Tongue (tissue), 3 donors: ENCODE measurements at places on chromosomes 7 and 10.

GRCh38 chr10:32205670-32206069 lies 141.3 kb downstream of the EPC1 start:
- DNase-seq, result no peak

- no peak for DNase-seq
These were observed 80.0 kb upstream of the UNC5B start for GRCh38 chr10:71132321-71132810.

DNA sequence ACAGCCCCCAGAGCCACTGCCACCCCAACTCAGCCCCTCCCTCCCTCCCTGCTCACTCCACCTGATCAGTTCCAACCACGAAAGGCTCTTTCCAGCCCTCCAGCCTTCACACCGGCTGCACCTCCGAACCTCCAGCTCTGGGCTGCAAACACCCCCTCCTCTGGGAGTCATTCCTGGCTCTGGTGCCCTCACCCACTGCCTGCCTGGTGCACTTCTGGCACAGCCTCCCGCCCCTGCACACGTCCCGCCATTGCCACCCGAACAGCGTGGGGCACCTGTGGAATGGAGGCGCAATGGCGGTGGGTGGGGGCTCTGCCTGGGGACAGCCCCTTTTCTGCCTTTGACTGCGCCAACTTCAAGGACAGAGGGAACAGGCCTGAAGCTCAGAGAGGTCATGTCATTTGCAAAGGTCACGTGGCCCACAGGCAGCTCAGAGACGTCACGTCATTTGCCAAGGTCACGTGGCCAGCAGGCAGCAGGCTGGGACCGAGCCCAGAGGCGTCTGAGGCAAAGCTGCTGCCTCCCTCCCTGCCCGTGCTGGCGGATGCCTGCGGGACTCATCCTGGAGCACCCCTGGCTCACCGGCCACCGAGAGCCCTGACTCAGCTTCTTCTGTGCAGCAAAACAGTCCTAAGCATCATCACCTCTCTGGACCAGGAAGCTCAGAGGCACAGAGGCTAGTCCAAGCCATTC lies 76.0 kb upstream of the DNAAF5 start:
- DNase-seq, result no peak

GRCh38 chr10:99394256-99394655 lies 36.2 kb downstream of the GOT1 start:
- peak; percentile 29 for DNase-seq

GRCh38 chr7:12687718-12688171 lies 312 bp downstream of the ARL4A start:
- DNase-seq, result no peak

GRCh38 chr7:155597753-155598140 lies 46.7 kb upstream of the RBM33 start:
- no peak for DNase-seq

DNA sequence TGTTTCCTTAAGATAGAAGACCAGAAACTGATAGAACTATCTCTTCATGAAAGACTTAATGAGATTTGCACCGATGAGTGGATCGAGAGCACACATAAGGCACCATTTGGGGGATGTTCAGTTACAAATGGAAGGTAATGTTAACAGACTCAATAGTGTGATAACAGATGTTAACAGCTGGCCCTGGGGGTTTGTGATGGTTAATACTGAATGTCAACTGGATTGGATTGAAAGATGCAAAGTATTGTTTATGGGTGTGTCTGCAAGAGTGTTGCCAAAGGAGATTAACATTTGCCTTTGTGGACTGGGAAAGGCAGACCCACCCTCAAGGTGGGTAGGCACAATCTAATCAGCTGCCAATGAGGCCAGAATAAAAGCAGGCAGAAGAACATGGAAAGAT lies 130.5 kb upstream of the DGKB start:
- no peak for DNase-seq

GRCh38 chr10:49690698-49691356 lies 11.4 kb downstream of the C10orf53 start:
- no peak for DNase-seq

DNA sequence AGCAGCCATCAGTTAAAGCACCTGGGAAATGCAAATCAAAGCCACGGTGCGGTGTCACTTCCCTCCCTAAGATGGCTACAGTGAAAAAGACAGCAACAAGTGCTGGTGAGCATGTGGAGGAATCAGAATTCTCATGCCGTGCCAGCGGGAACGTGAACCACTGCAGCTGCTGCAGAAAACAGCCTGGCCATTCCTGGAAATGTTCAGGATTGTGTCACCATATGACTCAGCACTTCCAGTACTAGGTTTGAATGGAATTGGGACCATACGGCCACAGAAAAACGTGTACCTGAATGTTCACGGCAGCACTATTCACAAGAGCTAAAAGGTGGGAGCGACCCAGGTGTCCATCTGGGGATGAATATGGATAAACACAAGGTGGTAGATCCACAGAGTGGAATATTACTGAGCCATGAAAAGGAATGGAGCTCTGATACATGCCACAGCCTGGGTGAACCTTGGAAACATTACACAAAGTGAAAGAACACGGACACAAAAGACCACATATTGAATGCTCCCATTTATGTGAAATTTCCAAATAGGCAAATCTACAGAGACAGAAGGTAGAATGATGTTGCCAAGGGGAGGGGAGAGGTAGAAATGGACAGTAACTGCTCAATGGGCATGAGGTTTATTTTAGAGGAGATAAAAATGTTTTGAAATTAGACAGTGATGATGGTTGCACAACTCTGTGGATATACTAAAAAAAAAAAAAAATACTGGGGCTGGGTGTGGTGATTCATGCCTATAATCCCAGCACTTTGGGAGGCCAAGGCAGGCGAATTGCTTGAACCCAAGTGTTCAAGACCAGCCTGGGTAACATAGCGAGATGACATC lies 61.6 kb downstream of the MICALL2 start:
- DNase-seq, result no peak

- DNase-seq, result no peak
These were observed 1.2 kb upstream of the CHPF2 start for GRCh38 chr7:151231080-151231479.

- no peak for DNase-seq
These were observed 3.5 kb downstream of the VIPR2 start for GRCh38 chr7:159141167-159141566.

DNA sequence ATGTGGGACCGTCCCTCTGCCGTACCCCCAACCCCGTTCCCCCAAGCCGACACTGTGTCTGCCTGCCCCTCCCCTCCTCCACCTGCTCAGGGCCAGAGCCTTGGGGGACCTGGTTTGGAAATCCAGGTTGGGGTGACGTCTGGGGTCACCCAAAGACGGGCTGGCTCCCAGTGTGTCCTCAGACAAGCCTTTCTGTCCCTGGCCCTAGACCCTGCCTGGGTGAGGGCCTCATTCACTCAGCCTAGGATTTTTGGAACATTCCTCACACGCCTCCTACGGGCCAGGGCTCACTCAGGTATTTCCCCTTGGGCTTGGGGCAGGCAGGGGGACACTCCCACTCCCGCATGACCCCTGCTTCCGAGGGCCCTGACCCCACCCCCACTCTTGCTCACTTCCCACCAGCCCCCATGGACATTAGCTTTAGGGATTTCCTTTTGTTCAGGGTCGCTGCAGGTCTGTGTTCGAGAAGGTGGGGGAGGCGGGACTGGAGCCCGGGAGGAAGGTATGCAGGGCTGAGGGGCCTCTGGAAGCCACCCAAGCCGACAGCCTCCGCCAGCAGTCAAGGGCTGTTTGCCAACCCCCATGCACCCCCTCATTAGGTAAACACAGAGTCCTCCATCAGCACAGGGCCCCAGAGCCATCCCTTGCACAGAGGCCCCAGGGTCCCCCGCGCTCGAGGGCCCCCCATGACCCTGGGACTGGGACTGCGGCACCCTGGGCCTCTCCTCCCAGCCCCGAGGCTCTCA lies 35.1 kb downstream of the PDGFA start:
- DNase-seq, result no peak

DNA sequence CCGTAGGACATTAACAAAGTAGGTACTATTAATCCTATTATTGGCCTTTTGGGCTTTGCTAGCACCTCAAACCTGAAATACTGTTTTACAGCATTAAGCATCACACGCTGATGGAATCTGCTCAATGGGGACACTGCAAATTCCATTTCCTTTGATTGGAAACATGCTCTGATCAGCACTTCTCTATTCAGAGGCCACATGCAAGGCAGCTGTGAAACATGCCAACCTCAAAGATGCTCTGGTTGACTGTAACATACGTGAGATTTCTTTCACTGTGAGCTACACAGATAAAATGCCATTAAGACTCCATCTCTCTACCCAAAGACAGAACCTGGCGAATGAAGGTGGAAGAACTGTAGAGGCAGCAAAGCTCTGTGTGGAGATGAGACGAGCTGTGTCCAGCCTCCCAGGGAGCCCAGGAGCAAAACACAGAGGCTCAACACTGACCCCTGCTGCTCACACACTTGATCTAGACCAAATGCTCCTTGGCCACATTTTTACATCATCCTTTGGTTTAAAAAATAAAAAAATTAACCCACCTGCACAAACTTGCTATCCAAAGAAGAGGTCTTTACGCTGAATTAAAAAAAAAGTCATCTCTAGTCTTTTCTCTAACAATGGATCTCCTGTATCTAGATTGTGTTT lies 8.0 kb downstream of the RSU1 start:
- no peak for DNase-seq
